GM19239 (cell line): ENCODE measurements at places on chromosomes 5 and 9.

DNA sequence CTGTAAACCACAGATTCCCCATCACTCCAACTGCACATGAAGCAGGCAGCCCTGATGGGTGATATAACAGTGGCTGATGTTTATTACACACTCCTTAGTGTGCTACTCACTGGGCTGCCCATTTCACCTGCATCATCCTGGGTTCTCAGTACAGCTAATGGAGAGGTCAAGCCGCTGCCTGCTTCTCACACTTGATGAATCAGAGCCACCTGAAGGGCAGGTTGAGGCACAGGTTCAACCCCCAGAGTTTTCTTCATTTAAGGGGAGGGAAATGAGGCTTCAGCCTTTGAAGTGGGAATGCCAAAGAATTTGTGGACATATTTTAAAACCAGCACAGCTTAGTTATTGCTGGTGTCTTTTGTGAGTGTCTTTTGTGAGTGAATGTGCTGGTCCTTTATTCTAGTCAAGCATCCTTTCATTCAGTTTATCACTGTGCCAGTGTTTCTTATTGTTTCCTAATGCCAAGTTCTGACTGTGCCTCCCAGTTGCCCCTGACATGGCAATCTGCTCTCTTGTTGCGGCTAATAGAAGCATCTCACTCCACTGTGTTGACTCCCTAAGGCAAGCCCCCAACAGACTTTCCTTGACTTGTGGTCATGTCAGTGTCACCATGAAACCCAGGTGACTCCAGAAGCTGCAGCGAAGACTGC lies 109.2 kb downstream of the FBXL7 start:
- no peak for DNase-seq

DNA sequence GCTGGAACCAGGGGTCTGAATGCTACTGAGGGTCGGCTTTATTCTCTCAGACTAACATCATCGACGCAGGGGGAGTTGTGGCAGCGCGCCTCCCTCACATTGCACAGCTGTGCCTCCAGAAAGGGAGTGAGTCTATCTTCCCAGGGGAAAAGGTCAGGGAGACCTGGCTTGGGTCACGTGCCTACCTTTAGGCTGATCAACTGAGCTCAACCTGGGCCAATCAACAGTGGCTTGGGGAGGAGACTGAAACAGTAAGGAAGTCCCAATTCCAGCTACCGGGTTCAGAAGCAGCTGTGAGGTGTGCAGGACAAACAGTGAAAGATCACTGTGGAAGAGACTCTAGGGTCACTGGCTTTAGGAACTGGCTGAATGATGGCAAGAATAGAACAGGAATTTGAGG lies 14.3 kb downstream of the SNX30 start:
- no peak for DNase-seq

- no peak for DNase-seq
Measured at GRCh38 chr5:74647096-74647495, 6.6 kb upstream of the ENC1 start.

GRCh38 chr9:70020217-70020616 lies 23.4 kb upstream of the MAMDC2 start:
- no peak for DNase-seq

DNA sequence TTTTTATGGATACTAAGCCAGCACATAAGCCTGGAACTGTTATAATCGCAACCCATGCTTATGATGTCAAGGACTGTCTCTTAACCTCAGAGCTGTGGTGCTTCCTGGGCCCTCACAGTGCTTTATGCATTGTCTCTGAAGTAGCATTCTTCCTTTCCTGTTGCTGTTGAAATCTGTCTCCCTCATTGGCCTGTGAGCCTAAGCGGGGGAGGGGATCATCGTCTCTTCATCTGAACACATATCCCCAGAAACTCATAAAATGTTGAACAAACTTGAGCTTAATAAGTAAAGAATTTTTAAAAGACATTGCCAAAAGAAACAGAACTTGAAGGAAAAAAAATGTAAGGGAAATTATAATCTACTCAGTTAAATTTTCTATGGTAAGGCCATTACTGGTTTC lies 80.3 kb downstream of the SGCD start:
- DNase-seq = no peak

DNA sequence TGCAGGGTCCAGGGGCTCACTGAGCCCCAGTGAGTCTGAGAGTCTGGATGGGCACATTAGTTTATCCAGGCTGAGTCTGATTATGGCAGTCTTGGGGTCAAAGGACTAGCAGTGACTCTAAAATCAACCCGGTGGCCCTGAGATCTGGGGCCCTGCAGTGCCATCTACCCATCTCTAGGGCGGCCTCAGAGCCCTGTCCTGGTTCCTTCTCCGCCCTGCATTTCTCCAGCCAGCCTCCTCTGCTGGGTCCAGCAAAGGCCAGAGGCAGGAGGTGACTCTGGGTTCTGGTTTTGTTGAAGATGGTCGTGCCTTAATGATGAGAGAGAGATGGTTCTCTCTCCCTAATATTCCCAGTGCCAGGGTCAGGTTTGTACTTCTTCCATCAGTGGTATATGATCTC lies 15.0 kb downstream of the DCANP1 start:
- no peak for DNase-seq

DNA sequence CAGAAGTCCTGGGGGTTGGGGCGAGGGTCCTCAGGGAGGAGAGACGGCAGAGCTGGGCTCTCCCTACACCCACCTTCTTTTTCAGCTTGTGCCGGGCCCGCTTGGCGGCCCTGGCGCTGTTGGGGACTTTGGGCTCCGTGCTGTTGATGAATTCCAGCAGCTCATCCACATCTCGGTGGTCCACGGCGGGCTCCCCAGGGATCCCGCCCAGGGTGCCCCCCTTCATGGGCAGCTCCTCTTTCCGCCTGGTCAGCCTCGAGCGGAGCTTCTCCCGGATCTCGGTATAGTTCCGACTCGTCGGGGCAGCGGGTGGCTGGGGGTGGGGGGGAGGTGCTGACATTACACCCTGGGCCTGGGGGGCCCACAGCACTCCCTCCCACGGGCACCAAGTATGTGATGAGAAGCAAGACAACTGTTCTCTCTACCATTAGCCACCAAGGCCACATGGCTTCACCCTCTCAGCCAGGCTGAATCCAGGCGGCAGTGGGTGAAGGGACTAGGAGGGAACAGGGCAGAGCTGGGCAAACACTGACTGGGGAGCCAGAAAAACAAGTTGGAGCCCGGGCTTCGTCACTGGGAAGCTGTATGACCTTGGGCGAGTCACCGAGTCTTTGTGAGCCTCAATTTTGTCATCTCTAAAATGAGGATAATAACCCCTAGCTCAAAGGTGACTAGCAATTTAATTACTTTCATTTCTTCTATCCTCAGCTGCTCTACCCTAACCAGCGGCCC lies 14.6 kb upstream of the DDX41 start:
- no peak for DNase-seq

DNA sequence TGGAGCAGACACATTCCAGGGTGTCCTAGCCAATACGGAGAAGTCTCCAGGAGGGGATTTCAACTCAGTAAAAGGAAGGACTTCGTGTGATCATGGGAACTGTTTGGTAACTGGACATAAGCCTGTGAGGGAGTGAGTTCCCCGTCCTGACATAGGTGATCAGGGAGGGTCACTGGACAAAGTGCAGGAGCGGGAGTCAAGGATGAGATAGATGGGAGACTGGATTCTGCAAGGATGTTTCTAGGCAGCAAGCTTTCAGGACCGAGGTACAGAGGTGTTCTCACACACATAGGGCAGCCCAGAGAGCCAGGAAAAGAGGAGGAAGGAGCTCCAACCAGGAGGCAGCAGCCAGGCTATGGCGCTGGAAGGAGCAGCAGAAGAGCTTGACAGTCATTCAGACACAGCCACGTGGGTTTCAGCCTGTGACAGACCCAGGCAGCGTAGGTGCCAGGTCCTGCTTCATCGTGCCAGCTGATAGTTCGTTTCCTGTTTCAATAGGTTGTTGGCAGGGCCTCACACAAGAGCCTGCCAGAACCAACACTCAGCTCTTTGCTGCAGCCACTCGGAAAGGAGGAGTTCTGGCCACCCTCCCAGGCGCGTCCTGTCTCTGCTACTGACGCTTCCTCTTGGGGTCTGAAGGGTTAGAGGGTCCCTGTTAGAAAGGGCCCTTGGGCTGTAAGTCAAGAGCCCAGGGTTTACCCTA lies 84.1 kb downstream of the AMBP start:
- no peak for DNase-seq

- DNase-seq = no peak
Measured at GRCh38 chr9:76943054-76943453, 37.1 kb upstream of the PRUNE2 start.

- DNase-seq = no peak
Measured at GRCh38 chr5:172909931-172910502, 49.2 kb upstream of the RPL26L1 start.

DNA sequence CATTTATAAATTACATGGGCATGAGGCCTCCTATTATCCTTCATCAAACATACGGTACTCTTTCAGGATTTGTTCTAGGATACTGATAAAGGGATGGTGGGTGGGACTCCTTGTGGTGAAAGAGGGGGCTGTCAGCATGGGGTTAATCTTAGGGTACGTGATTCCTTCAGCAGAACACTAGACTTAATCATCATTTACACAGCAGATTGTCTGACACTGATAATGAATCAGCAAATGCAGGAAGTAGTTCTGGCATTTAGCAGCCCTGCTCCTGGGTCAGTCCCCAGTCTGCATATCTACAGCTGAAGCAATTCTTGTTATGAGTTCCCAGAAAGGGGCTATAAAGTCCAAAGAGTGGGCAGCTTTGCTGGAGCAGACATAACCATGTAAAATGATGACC lies 384.6 kb downstream of the SPOCK1 start:
- DNase-seq = no peak

- DNase-seq = no peak
Measured at GRCh38 chr5:139904816-139905661, 109.4 kb downstream of the PSD2 start.
